Astrocyte (in vitro differentiated cells and primary cell): ENCODE measurements at places on chromosomes 2 and 18. TPM values are rescaled to one million over a fixed set of nuclear protein-coding genes. Genes with fewer than 3 reads are reported as not detected.

DNA sequence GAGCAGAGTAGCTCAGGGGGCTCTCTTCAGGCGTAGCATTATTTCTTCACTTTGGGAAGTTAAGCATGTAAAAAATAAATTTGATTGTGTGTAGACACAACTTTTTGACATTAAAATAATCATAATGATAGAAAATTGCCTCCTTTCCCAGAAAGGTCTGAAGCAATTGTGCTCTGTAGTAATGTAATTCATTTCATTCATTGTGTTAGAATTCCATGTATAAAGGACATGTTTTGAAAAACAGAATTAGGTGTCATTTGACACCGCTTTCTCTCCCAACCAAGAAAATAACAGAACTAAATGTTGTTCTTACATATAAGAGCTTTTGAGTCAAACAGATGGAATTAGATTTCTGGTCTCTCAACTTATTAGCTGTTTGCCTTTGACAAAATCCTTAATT lies 1064.2 kb upstream of the FAM98A start:
- no peak for DNase-seq
- no peaks in the 10 kb centered on the region for H3K27me3 ChIP-seq
- no peak overlapping the region for H3K4me3 ChIP-seq
- no peak overlapping the region for H3K27ac ChIP-seq
- H3K4me1 ChIP-seq: no peaks in the 10 kb centered on the region

Gene BCL11A
- 29.8 and 32.0 TPM in 2 replicates for total RNA-seq

GRCh38 chr18:46946656-46947282 lies 29.4 kb downstream of the KATNAL2 start:
- peak; percentile 84 for DNase-seq
- no peaks in the 10 kb centered on the region for H3K27me3 ChIP-seq
- H3K27ac ChIP-seq: no peak overlapping the region
- peak overlapping the region; percentile 88 for H3K4me3 ChIP-seq
- no peaks in the 10 kb centered on the region for H3K4me1 ChIP-seq
- no peaks in the 10 kb centered on the region for H3K36me3 ChIP-seq

Gene CCDC85A
- 6.1 and 8.9 TPM in 2 replicates for total RNA-seq

- no peak overlapping the region for H3K27ac ChIP-seq
- no peaks in the 10 kb centered on the region for H3K27me3 ChIP-seq
- H3K4me1 ChIP-seq: peaks cover 31% of the 10 kb centered on the region
- no peaks in the 10 kb centered on the region for H3K36me3 ChIP-seq
Observed at GRCh38 chr2:73832930-73833329, 4.2 kb downstream of the STAMBP start.

GRCh38 chr18:51226068-51226467 lies 28.6 kb upstream of the MEX3C start:
- DNase-seq: no peak
- no peaks in the 10 kb centered on the region for H3K4me1 ChIP-seq
- no peaks in the 10 kb centered on the region for H3K27me3 ChIP-seq
- H3K27ac ChIP-seq: no peak overlapping the region

- no peak overlapping the region for H3K27ac ChIP-seq
- no peaks in the 10 kb centered on the region for H3K36me3 ChIP-seq
- H3K4me1 ChIP-seq: peaks cover 11% of the 10 kb centered on the region
- no peaks in the 10 kb centered on the region for H3K27me3 ChIP-seq
- H3K4me3 ChIP-seq: no peak overlapping the region
- no peak for DNase-seq
Observed at GRCh38 chr2:28654663-28655320, 96.8 kb upstream of the PPP1CB start.

Gene DYSF
- total RNA-seq: 123 and 140 TPM in 2 replicates

- H3K27ac ChIP-seq: no peak overlapping the region
- no peak for DNase-seq
- no peak overlapping the region for H3K4me3 ChIP-seq
- H3K4me1 ChIP-seq: peaks cover 20% of the 10 kb centered on the region
- no peaks in the 10 kb centered on the region for H3K36me3 ChIP-seq
- H3K27me3 ChIP-seq: no peaks in the 10 kb centered on the region
Observed at GRCh38 chr2:240249423-240250149, 109.1 kb upstream of the OTOS start.

DNA sequence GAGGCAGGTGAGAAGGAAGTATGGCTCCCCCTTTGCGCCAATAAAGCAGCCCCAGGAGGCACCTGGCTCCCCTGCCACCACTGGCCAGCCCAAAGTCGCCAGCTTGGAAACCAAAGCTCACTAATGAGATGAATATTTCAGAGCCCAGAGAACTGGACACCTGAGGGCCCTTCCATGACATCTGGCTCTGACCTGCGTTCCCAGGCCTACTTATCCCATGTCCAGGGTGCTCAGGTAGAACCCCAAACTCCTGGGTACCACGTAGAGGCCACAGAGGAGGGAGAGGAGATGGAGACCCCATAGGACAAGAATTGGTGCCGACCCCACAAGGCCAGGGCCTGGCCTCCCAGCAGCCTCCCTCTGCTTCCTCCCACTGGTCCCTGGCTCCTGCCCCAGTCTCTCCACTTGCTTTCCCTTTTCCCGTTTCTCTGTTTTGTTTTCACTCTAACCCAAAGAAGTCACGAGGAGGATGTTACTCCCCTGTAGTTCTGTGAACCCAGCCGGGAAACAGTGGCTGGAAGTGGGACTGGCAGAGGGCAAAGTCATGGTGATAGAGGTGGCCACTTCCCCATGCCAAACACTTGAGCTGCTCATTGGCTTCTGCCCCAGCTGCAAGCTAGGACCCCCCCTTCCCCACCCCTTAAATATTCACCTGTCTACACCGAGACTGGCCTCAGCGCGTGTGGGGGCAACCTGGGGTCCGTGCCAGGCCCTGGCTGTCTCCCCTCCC lies 820 bp downstream of the TMBIM1 start:
- no peaks in the 10 kb centered on the region for H3K36me3 ChIP-seq
- DNase-seq: no peak
- peaks cover 41% of the 10 kb centered on the region for H3K4me1 ChIP-seq
- no peaks in the 10 kb centered on the region for H3K27me3 ChIP-seq
- peak overlapping the region; percentile 72 for H3K27ac ChIP-seq

Gene TUBB8B
- not detected in 2 replicates for total RNA-seq

Gene NXPH2
- 0.38 and 1.0 TPM in 2 replicates for total RNA-seq

DNA sequence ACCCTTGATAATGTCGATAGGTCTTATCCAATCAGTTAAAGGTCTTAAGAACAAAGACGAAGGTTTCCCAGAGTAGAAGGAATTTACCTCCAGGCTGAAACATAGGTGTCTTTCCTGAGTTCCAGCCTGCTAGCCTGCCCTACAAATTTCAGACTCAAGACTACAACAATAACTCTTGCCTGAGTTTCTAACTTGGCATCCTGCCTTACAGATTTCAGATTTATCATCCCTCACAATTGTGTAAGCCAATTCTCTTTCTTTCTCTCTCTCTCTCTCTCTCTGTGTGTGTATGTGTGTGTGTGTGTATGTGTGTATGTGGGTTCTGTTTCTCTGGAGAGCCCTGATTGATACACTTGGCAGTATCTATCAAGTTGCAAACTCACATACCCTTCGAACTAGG lies 37.2 kb upstream of the B4GALT6 start:
- no peaks in the 10 kb centered on the region for H3K4me1 ChIP-seq
- DNase-seq: no peak
- H3K27me3 ChIP-seq: peaks cover 2% of the 10 kb centered on the region

- no peaks in the 10 kb centered on the region for H3K4me1 ChIP-seq
- no peak overlapping the region for H3K27ac ChIP-seq
- no peaks in the 10 kb centered on the region for H3K27me3 ChIP-seq
- no peak for DNase-seq
- no peak overlapping the region for H3K4me3 ChIP-seq
Observed at GRCh38 chr2:198146346-198146940, 342.1 kb downstream of the PLCL1 start.

DNA sequence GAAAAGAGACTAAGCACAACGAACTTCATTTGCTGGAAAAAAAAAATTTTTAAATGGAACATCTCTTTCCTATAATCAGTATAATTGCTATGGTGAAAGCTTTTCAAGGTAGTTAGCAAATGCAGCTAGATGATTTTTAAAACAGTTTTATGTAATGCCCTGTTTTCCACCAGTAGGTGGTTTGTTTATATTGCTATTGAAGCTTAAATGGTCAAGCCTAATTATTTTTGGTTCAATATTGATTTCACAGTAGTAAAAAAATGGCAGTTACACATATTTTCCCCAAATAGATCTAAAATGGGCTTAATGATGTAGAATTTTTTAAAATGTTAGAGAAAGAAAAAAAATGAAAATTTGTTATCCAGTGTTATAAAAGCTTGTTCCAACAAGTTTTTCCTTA lies 70.2 kb downstream of the CDH19 start:
- no peak overlapping the region for H3K27ac ChIP-seq
- no peaks in the 10 kb centered on the region for H3K36me3 ChIP-seq
- H3K27me3 ChIP-seq: no peaks in the 10 kb centered on the region
- H3K4me3 ChIP-seq: no peak overlapping the region

Gene APOB
- total RNA-seq: 0.05 and 0.07 TPM in 2 replicates

Gene ST8SIA5
- total RNA-seq: 0.24 and 0.36 TPM in 2 replicates

DNA sequence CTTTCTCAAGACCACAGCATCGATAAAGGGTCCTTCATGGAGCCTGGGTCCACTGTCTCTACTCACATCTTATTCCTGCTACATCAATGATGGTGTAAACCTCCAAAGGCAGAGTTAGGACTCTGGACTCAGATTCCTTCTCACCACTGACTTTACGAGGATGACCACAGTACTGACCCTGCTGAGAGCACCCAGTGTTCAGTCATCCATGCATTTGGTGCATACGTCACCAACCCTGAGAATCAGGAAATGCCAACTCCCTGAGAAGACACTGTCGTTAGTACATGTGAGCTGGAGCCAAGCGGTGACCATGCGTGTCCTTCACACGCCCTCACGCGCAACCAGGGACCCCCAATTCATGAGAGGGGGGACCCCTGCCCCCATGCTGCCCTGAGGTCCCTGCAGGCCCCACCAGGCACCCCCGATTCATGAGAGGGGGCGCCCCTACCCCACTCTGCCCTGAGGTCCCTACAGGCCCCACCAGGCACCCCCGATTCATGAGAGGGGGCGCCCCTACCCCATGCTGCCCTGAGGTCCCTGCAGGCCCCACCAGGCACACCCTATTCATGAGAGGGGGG lies 178.4 kb upstream of the TPO start:
- peak overlapping the region; percentile 65 for H3K27ac ChIP-seq
- H3K4me3 ChIP-seq: no peak overlapping the region
- no peak for DNase-seq
- H3K27me3 ChIP-seq: no peaks in the 10 kb centered on the region
- peaks cover 12% of the 10 kb centered on the region for H3K4me1 ChIP-seq

GRCh38 chr2:42101206-42102023 lies 53.6 kb downstream of the PKDCC start:
- peak; percentile 78 for DNase-seq
- peak overlapping the region; percentile 15 for H3K4me3 ChIP-seq
- no peaks in the 10 kb centered on the region for H3K36me3 ChIP-seq
- no peaks in the 10 kb centered on the region for H3K27me3 ChIP-seq

DNA sequence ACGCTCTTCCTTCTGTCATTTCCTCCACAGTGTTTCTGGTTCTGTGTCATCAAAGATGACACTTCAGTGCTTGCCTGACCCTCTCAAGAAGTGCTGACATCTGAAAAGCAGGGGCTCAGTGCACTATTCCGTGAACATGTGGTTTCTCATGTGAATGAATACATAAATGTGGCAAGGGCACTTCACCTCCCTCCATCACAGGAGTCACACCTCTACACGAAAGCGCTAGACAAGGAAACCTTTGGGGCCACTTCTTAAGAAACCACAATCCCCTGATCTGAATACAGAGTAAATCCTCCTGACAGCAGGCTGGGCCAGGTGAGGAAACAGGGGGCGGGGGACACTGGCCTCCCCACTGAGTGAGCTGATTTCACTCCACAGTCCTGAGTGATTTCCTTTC lies 145.8 kb upstream of the ACAA2 start:
- DNase-seq: no peak
- H3K27ac ChIP-seq: no peak overlapping the region
- H3K4me1 ChIP-seq: no peaks in the 10 kb centered on the region
- no peaks in the 10 kb centered on the region for H3K36me3 ChIP-seq

Gene DPYSL5
- total RNA-seq: 1.2 and 2.9 TPM in 2 replicates

DNA sequence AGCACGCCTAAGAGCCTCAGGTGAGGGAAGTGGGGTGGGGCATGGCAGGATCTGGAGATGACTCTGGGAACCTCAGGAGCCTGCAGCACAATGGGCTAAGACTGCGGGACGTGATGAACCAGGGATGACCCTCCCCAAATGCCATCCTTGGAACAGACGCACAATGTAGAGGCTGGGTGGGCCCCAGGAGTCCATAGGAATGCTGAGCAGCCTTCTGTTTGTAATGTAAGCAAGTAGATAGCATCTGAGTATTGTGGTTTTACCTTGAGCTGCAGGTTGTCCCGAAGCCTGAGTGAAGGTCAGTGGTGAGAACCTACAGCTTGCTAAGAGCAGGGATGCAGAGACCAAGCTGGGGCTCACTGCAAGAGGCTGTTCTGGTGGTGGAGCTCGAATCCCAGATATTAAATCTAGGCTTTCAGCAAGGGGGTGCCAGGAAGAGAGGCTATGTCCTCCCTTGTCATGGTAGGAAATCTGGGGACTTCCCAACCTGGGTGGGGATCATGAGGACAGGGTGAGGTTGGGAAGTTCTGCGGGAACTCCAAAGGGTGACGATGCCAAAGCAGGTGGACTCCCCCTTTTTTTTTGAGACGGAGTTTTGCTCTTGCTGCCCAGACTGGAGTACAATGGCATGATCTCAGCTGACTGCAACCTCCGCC lies 5.8 kb downstream of the SCTR start:
- H3K36me3 ChIP-seq: no peaks in the 10 kb centered on the region
- no peaks in the 10 kb centered on the region for H3K4me1 ChIP-seq
- no peak overlapping the region for H3K4me3 ChIP-seq
- no peak overlapping the region for H3K27ac ChIP-seq
- DNase-seq: no peak

- peak; percentile 86 for DNase-seq
- H3K27ac ChIP-seq: peak overlapping the region; percentile 88
- H3K36me3 ChIP-seq: no peaks in the 10 kb centered on the region
- H3K4me1 ChIP-seq: peaks cover 52% of the 10 kb centered on the region
- H3K4me3 ChIP-seq: peak overlapping the region; percentile 40
- no peaks in the 10 kb centered on the region for H3K27me3 ChIP-seq
Observed at GRCh38 chr2:157838442-157839161, 37.5 kb downstream of the ACVR1 start.

Gene NFE2L2
- total RNA-seq: 81.0 and 83.3 TPM in 2 replicates

DNA sequence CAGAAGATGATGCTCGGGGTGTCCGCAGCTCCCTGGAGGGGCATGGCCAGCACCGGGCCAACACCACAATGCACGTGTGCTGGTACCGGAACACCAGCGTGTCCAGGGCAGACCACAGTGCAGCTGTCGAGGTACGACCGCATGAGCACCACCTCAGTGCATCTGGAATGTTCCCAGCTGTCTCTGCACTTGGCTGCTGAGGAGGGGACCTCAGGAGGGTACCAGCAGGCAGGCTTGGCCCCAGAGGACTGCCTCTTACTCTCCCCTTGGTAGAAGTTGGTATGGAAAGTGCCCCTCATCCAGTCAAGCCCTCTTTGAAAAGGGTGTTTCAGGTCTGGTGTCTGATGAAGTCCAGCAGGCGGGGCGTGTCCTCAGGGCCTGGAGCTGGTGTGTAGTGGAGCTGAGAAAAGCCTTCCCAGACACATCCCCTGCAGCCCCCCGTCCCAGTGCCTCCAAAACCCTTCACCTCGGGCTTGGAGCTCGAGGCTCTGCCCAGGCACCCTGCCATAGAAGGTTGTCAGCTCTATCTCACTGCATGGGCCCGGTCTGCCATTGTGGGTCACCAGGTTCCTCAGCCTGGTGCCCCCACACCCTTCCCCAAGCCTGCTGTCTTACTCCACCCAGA lies 16.7 kb downstream of the STK25 start:
- DNase-seq: no peak
- peaks cover 8% of the 10 kb centered on the region for H3K36me3 ChIP-seq
- no peaks in the 10 kb centered on the region for H3K4me1 ChIP-seq
- no peak overlapping the region for H3K4me3 ChIP-seq

Gene ARHGAP28
- 15.5 and 16.6 TPM in 2 replicates for total RNA-seq
